ENCODE measurements at places on chromosomes 3 and 15. TPM values are rescaled to one million over a fixed set of nuclear protein-coding genes. Genes with fewer than 3 reads are reported as not detected.
A peak's percentile ranks its signal among the peaks of the same experiment; 100 is the strongest.

Gene COLQ
- 0.25 TPM for total RNA-seq

Gene CLRN1
- not detected for total RNA-seq

Gene ALDH1A3
- total RNA-seq: not detected

Gene PLSCR5
- total RNA-seq: not detected

Gene ADAMTSL3
- not detected for total RNA-seq

Gene GP5
- total RNA-seq: 0.62 TPM

Gene DZIP1L
- total RNA-seq: not detected

Gene CLEC3B
- total RNA-seq: not detected

Gene PPCDC
- 17.5 TPM for total RNA-seq

DNA sequence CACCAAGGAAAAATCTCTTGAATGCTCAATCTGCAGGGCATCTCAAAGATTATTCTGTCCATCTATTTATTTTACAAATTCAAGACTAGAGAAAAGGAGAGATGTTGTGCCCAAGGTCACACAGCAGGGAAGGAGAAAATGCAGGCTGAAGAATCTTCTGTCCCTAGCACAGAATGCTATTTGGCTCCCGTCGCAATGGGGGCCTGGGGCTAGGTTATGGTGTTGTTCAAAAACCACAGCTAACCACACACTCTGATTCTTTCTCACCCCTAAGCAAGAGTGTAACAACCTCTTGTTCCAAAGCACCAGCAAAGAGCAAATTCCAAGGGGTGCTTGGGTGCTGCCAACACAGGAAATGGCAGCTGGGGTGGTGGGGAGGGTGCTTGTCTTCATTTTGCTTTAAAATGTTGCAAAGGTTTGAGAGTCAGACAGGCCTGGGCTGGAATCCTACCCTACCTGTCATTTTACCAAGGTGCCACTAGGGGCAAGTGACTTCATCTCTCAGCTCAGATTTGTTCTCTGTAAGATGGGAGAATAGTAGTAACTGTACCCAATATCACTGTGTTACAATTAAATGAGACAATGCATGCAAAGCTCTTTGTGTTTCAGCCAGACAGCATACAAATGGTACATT lies 112.5 kb downstream of the ADAMTS9 start:
- no peak for DNase-seq

DNA sequence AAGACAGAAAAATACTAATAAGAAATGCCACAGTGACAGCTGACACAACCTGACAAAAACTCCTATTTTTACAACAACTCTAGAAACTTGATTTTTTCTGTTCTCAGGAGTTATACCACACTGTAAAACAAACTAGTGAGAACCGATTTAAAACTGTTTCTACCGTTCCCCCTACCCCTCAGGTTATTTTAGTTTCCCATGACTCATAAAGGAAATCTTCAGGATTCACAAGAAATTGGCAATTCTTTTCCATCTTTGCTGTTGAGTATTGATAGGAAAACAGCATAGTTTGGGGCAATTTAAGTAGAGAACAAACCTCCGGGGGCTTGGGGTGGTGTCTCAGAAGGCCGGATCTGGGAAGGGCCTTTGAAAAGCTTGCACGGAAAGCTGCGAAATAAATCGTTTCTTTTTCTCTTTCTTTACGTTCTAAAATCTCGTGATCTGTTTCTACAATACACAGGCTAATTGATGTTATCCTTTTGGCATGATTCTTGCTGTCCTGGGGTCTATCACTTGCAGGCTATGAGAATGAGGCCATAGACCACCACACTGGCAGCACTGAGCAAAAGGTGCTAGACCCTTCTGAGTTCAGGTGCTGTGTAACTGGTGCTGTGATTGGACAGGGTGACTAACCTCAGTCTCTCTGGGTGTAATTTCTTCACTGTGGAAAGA lies 89.3 kb downstream of the LPP start:
- no peak for DNase-seq

GRCh38 chr3:96466441-96466840 lies 348.0 kb upstream of the EPHA6 start:
- no peak for DNase-seq

- DNase-seq: no peak
Observed at GRCh38 chr3:89059211-89059925, 48.1 kb upstream of the EPHA3 start.

DNA sequence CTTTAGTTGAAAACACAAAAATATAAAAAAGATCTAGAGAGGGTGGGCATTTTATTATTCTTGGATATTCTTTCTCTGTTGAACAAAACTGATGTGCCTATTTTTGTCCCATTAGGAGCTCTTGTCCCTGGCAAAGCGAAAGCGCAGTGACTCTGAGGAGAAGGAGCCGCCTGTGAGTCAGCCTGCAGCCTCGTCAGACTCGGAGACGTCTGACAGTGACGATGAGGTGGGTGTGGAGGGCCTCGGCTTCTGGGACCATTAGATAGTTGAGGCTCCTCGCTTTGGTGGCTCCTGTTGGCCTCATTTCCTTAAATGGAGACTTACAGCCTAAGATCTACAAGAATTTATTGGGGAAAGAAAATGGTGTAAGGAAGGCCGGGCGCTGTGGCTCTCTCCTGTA lies 21.3 kb downstream of the RTF1 start:
- DNase-seq: no peak

DNA sequence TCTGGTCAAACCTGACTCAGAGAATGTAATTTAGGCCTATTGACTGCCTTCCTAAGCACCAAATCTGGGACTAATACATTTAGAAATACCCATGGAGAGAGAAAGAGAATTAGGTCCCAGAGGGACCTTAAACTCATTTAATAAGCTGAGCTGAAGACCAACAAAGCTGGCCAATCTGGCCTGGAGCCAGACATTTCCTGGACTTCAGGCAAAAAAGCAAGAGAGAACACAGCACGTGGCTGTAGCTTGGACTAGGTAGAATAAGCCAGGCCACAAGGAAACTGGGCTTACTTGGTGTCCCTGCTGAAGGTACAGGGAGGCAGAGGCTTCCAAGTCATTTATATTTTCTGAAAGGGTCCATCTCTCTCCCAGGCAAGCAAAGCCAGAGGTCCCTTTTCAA lies 88.1 kb downstream of the RTP4 start:
- DNase-seq: no peak

- no peak for DNase-seq
Observed at GRCh38 chr15:87193481-87193880, 1063.1 kb downstream of the NTRK3 start.

- peak; percentile 15 for DNase-seq
Observed at GRCh38 chr15:92693691-92694331, 38.2 kb upstream of the FAM174B start.

- no peak for DNase-seq
Observed at GRCh38 chr3:57135964-57136719, 29.0 kb downstream of the IL17RD start.

- DNase-seq: peak; percentile 51
Observed at GRCh38 chr3:5136211-5136918, 14.3 kb downstream of the ARL8B start.

DNA sequence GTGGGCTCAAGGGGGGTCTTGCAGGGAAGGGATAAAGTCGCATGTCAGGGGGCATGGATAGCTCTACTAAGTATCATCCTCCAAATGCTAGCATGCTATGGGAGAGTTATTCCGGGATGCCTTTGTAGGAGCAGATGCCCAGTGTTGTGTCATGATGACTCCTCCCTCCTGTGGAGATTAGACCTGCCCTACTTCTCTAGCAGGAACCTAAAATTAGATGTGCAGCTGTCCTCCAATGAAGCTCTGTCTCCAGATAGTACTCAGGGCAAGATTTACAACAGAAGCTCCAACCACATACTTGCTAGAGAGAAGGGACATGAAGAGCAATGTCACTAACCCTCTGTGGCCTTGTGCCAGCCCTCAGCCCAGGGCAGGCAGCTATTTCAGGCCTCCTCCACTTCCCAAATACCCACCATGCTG lies 82.5 kb downstream of the AGBL1 start:
- DNase-seq: no peak

Data from activated naive CD4-positive, alpha-beta T cell treated with anti-CD3 and anti-CD28 coated beads for 36 hours (primary cell).